ENCODE measurements at places on chromosomes 3 and 15.

- no peak for DNase-seq
Measured at GRCh38 chr3:56829533-56829932, 27.8 kb upstream of the ARHGEF3 start.

- DNase-seq = no peak
Measured at GRCh38 chr3:45991341-45991740, 4.3 kb downstream of the FYCO1 start.

GRCh38 chr3:190320594-190321362 lies 1.5 kb downstream of the CLDN1 start:
- DNase-seq = no peak

GRCh38 chr3:32551496-32551895 lies 19.2 kb downstream of the DYNC1LI1 start:
- no peak for DNase-seq

GRCh38 chr3:104816716-104817115 lies 550.0 kb upstream of the ALCAM start:
- DNase-seq = no peak

GRCh38 chr3:169389211-169389924 lies 274.1 kb downstream of the MECOM start:
- no peak for DNase-seq

DNA sequence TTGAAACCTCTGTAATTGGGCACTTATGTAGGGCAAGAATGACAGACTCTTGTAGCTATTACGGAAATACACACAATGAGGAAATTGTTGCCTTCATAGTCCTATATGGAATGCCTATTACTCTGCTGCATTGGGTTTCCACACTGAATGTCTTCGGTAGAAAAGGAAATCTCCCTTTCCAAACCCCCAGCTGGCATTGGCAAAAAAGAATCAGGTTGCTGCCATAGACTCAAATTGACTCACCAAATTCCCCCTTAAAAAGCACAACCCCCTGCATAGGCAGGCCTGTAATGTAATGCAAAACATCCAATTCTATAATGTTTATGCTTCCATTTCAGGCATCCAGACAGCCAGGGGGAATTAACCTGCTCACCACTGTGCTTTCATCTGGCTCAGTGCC lies 44.8 kb upstream of the NTRK3 start:
- DNase-seq = no peak

GRCh38 chr3:21434310-21434709 lies 316.7 kb downstream of the ZNF385D start:
- no peak for DNase-seq

GRCh38 chr15:89777073-89777751 lies 1.1 kb downstream of the MESP2 start:
- no peak for DNase-seq

DNA sequence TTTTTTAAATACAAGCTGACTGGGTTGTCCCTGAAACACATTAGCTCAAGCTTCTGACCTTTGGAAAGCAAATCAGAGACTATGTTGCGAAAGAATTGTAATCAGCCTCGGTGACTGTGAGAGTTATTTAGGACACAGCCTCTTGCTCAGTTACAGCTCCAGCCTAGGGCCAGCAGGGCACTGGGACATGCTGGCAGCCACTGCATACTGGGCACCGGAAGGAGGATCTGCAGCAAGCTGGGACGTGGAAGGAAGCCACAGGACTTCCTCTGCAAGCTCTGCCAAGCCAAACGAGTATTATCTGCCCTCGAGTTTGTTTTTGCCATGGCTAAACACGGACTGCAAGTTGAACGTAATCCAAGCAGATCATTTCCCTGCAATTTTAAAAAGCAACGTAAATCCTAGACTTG lies 24.4 kb upstream of the COPG1 start:
- DNase-seq = peak; percentile 88

DNA sequence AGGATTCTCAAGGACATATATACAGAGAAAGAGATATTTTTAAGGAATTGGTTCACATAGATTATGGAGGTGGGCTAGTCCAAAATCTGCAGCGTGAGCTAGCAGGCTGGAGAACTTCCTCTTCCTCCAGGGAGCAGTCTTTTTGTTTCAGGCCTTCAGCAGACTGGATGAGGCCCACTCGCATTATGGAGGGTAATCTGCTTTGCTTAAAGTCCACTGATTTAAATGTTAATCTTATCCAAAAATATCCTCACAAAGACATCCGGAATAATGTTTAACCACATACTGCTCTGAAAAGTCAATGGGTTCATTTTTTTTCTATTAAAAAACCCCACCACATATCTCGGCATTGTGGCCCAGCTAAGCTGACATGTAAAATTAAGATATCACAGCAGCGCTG lies 22.2 kb upstream of the NRROS start:
- no peak for DNase-seq

DNA sequence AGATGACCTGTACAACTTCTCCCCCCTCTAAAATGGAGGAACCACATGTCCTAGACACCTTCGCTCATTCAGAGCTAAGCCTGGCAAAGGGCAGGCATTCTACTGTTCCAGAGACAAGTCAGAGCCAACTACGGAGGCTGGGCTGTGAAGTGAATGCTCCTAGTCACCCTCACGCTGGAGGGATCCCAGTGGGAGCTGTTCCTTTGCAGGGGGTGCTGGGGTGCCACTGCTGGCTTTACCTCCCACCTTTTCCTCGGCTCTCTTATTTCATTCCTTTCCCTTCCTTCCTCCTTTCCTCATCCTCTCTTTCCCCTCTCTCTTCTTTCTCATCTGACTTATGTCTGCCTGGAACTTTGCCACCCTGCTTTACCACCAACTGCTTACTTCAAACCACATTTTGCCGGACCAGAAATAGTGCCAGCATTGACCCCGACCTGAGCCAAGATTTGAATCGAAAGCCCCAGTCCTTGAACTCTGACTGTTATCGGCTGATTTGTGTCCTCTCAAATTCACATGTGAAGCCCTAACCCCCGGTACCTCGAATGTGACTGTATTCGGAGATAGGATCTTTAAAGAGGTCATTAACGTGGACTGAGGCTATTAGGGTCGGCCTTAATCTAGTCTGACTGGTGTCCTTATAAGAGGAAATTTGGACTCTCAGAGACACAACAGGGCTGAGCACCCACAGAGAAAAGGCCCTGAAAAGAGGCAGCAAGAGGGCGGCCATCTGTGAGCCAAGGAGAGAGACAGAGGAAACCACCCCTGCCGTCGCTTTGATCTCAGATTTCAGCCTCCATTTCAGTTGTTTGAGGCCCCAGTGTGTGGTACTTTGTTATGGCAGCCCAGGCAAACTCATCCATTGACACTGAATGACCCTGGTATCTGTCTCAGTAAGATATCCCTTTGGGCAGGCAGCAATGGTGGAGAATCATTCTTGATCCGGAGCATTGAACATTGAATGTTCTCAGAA lies 31.3 kb upstream of the TBC1D21 start:
- no peak for DNase-seq

DNA sequence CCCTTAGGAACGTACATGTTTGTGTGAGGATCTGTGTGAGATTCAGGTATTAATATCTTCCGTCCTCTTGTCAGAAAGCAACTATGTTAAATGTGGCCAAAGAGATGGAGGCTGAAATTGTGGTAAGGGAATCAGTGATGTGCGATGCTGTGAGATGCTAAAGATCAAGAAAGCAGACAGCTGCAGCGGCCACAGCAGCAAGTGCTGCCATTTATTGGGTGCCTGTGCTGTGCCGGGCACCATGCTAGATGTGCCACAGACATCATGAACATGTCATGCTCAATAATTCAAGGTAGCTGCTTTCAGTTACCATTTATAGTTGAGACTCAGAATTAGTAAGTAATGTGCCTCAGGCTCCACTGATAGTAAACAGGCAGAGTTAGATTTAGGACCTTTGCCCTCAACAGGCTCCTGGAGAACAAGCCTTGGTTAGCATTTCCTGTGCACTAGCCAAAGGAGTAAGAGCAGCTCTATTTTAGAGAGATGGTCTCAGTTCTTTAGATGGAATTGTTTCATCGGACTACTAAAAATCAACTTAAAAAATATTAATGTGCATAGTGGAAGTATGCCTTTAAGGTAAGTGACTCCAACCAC lies 24.9 kb downstream of the LARS2 start:
- DNase-seq = no peak

GRCh38 chr3:46113608-46114007 lies 86.3 kb upstream of the XCR1 start:
- no peak for DNase-seq

DNA sequence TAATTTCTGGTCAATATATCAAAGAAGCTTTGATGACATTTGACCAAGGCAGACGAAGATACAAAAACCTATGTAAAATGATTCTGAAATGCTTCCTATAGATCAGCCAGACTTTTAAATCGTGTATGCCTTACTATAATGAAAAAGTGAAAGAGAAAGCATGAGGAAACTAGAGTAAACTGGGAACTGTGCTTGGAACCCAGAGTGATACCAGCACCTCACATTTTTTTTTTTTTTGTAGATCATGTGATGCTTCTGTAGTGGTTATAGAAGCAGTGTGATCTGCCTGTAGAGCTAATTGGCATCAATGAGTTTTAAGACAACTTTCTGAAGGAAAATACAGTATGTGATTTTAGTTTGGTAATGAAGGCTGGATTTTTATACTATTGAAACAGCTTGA lies 150.7 kb downstream of the NLGN1 start:
- no peak for DNase-seq

- DNase-seq = no peak
Measured at GRCh38 chr3:141561426-141562034, 74.7 kb downstream of the RASA2 start.

DNA sequence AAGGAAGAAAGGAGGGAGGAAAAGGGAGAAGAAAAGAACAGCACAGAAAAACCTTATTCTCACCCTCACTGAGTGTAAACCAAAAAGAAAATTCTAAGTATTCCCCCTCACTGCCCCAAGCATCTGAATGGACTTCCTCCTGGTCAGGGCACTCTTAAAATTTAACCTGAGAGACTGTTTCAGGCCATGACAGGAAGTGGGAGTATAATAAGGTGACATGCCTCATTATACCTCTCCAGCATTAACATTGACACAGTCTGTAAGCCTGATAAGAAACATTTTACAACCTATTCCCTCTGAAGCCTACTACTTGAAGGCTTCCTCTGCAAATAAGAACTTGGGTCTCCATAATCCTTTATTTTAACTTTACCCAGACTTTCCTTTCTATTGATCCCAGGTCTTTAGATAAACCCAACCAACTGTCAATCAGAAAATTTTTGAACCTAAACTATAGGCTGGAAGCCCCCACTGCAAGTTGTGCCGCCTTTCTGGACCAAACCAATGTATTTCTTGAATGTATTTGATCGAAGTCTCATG lies 41.7 kb downstream of the SLCO2A1 start:
- DNase-seq = no peak

DNA sequence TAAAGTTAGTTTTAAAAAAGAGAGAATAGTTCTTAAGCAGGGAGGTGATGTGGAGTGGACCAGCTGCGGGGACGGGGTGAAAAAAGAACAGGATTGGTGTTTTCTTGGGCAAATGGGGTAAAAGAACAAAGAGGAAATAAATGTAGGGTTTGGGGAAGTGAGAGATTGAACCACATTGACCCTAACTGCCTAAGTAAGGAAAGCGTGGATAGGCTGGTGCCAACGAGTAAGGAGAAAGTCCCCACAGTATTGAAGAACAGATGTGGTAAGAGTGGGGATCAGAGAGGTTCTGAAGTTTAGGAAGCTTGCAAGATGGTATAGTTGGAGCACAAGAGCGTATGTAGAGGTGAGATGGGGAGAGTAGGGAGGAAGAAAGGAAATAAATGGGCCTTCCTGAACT lies 17.0 kb downstream of the IREB2 start:
- no peak for DNase-seq

DNA sequence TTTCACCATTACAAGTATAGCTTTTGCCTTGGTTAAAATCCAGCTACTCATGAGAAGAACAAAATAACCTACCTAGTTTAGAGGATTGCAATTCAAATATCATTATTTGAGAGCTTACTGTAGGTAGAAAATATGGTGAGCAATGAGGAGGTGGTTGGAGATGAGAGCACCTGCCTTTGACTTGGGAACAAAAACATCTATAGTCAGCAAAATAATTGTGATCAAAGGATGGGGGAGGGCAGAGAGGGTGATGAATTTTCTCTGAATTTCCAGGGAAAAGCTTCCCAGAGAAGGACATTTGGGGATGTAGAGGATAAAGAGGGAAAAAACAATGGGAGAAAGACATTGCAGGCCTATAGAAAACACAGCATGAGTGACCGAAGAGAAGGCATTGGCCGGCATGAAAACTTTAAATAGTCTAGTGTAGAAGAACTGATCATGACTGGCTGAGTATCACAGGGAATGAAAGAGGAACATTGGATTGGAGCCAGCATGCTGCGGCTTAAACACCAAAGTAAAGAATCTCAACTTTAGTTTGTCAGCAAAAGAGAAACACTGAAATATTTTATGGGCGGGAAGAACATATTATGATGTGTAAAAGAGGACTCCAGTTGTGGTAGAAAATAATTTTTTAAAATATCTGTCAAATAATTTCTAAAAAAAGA lies 581.3 kb downstream of the UNC13C start:
- DNase-seq = no peak

GRCh38 chr15:38559131-38559530 lies 5.5 kb downstream of the RASGRP1 start:
- no peak for DNase-seq

GRCh38 chr3:19103510-19103909 lies 44.8 kb upstream of the KCNH8 start:
- DNase-seq = no peak

GRCh38 chr15:51580385-51580784 lies 42.2 kb downstream of the DMXL2 start:
- no peak for DNase-seq

DNA sequence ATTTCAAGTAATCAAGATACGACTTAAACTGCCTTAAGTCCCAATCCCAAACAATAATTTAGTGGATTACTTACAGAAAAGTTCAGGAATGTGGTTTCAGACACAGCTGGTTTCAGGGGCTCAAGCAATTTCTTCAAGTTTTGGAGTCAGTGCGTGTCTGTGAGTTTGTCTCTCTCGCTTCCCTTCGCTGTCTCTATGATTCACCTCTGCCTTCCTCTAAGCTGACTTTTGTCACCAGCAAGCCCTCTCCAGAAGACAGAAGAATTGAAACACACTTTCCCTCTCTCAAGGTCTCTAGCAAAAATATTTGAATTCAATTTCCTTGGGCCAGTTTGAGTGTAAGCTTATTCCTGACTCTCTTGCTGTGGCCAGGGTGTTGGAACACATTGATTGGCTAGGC lies 392.4 kb downstream of the EDEM1 start:
- DNase-seq = no peak

GRCh38 chr3:18771931-18772330 lies 346.8 kb upstream of the SATB1 start:
- no peak for DNase-seq

DNA sequence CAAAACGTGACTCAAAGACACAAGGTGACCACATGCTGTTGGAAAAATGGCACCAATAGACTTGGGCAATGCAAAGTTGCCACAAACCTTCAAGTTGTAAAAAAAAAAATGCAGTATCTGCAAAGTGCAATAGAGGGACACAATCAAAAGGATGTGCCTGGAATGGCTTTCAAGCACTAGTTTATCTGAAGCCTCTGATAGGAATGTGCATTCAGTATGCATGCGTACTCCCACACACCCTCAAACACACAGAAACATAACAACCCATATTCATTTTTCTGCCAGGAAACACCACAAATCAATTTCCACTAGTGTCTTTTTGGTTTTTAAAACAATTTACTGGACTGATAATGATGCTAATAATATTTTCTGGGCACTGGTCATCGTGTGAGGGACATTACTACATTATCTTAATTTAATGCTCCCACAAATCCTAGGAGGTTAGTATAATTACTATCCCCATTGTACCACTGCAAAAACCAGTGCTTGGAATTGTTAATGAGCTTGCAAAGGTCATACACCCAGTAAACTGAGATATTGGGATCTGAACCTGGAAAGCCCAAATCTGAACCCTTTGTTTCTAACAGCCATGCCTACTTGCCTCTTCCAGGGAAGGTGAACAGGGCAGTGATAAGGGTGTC lies 298.7 kb downstream of the MAGI1 start:
- DNase-seq = no peak

- DNase-seq = no peak
Measured at GRCh38 chr3:105771392-105771791, 97.4 kb downstream of the CBLB start.

Data from cerebellar nuclear complex (tissue), 1 donor.